ENCODE measurements at places on chromosomes 16 and 17. TPM values are rescaled to one million over a fixed set of nuclear protein-coding genes. Genes with fewer than 3 reads are reported as not detected.

The ATP2C2 gene
- 6.0 TPM for total RNA-seq

The C1QTNF1 gene
- 12.8 TPM for total RNA-seq

The NOD2 gene
- 0.13 TPM for total RNA-seq

The CD19 gene
- not detected for total RNA-seq

The CTRB1 gene
- not detected for total RNA-seq

The KRTAP4-4 gene
- total RNA-seq = not detected

The CD300E gene
- 0.03 TPM for total RNA-seq

The COQ9 gene
- 61.9 TPM for total RNA-seq

The NGFR gene
- total RNA-seq = 2.4 TPM

The ETV4 gene
- 10.7 TPM for total RNA-seq

The ABCA5 gene
- 53.4 TPM for total RNA-seq

The CPHXL2 gene
- total RNA-seq = not detected

GRCh38 chr16:31508706-31509195, 560 bp upstream of the RUSF1 start:
- H3K27ac ChIP-seq = peak overlapping the region; percentile 95
- no peaks in the 10 kb centered on the region for H3K27me3 ChIP-seq
- peaks cover 22% of the 10 kb centered on the region for H3K4me1 ChIP-seq
- H3K4me3 ChIP-seq = peak overlapping the region; percentile 62

DNA sequence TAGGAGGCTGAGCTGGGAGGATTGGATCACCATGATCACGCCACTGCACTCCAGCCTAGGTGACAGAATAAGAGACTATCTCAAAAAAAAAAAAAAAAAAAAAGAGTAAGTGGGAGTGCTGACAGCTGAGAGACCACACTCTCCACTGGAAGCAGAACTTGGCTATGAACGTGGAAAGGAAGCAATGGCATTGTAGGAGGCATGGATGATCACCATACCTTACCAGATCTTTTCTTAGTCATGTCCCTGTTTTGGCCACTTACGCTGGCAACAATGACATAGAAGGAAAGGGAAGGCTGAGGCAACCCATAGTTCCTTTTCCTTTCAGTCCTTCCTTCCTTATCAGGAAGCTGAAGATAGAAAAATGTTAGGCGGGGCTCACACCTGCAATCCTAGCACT, 3.7 kb upstream of the ATP1B2 start:
- H3K4me1 ChIP-seq = peaks cover 5% of the 10 kb centered on the region
- DNase-seq = no peak
- no peak overlapping the region for H3K27ac ChIP-seq
- H3K27me3 ChIP-seq = peaks cover 19% of the 10 kb centered on the region
- H3K36me3 ChIP-seq = no peaks in the 10 kb centered on the region
- no peak overlapping the region for H3K4me3 ChIP-seq

DNA sequence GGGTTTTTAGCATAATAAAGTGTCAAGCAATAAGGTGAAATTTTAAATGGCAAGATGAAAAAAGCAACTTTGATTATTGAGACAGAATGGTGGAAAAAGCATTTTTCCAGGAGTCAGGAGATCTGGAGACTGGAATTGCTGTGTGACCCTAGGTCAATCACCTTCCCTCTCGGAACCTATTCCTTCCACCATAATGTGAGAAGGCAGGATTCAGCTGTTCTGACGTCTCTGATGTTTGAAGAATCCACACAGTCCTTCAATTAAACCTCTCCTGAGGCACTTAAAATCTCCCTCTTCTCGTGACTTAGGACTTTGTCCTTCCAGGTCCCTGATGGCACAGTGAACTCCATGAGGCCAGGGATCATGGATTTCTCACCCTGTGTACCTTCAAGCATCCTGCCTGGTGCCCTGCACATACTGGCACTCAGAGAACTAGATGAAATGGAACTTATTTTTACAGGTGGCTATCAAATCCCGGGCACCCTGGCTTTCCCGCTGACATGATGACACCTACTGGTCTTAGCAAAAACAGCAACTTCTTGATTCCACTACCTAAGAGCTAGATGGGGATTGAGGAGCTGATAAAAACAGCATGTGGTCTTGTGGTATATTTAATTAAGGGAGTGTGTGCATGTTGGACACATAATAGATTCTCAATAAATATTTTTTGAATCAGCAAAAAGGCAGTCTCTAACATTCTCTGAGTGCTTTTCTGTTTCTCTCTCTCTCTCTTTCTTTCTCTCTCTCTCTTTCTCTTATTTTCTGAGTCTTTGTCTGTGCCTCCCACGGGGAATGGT, 2.3 kb upstream of the CCDC182 start:
- peak; percentile 78 for DNase-seq
- H3K4me1 ChIP-seq = no peaks in the 10 kb centered on the region
- H3K36me3 ChIP-seq = no peaks in the 10 kb centered on the region

GRCh38 chr16:3652373-3653195, 1.9 kb upstream of the DNASE1 start:
- no peaks in the 10 kb centered on the region for H3K27me3 ChIP-seq
- peaks cover 2% of the 10 kb centered on the region for H3K4me1 ChIP-seq

- H3K27me3 ChIP-seq = no peaks in the 10 kb centered on the region
- no peak for DNase-seq
- H3K36me3 ChIP-seq = no peaks in the 10 kb centered on the region
- no peak overlapping the region for H3K27ac ChIP-seq
- no peaks in the 10 kb centered on the region for H3K4me1 ChIP-seq
These were observed 95.1 kb upstream of the CNTNAP4 start for GRCh38 chr16:76182041-76182635.

GRCh38 chr16:9154567-9155410, 63.3 kb downstream of the HAPSTR1 start:
- H3K27me3 ChIP-seq = peaks cover 7% of the 10 kb centered on the region
- no peak for DNase-seq
- no peaks in the 10 kb centered on the region for H3K36me3 ChIP-seq
- no peaks in the 10 kb centered on the region for H3K4me1 ChIP-seq

GRCh38 chr17:16354585-16354984, 1.3 kb upstream of the CENPV start:
- DNase-seq = no peak
- no peak overlapping the region for H3K4me3 ChIP-seq
- no peaks in the 10 kb centered on the region for H3K27me3 ChIP-seq
- H3K4me1 ChIP-seq = no peaks in the 10 kb centered on the region
- H3K36me3 ChIP-seq = no peaks in the 10 kb centered on the region
- H3K27ac ChIP-seq = no peak overlapping the region

DNA sequence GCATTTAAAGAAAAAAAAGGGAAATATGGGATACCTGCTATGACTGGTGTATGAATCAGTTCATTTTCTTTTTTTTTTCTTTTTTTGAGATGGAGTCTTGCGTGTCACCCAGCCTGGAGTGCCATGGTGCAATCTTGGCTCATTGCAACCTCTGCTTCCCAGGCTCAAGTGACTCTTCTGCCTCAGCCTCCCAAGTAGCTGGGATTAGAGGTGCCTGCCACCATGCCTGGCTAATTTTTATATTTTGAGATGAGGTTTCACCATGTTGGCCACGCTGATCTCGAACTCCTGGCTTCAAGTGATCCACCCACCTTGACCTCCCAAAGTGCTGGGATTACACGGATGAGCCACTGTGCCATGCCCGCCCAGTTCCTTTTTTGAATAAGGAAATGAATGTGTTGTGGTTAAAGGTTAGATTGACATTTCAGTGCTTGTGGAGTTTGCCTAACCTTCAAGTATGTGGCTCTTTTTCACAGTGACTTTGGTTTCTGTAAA, 7.7 kb downstream of the HAPSTR1 start:
- no peaks in the 10 kb centered on the region for H3K27me3 ChIP-seq
- peaks cover 56% of the 10 kb centered on the region for H3K4me1 ChIP-seq
- H3K27ac ChIP-seq = peak overlapping the region; percentile 38
- H3K4me3 ChIP-seq = no peak overlapping the region
- H3K36me3 ChIP-seq = peaks cover 8% of the 10 kb centered on the region

- no peaks in the 10 kb centered on the region for H3K27me3 ChIP-seq
- peaks cover 19% of the 10 kb centered on the region for H3K4me1 ChIP-seq
- no peaks in the 10 kb centered on the region for H3K36me3 ChIP-seq
- DNase-seq = no peak
These were observed 24.4 kb downstream of the TRIM16 start for GRCh38 chr17:15659663-15660062.

GRCh38 chr16:74892574-74893461, 92.1 kb downstream of the WDR59 start:
- H3K27ac ChIP-seq = no peak overlapping the region
- no peaks in the 10 kb centered on the region for H3K36me3 ChIP-seq

- no peak for DNase-seq
- peak overlapping the region; percentile 60 for H3K27ac ChIP-seq
- H3K4me1 ChIP-seq = peaks cover 21% of the 10 kb centered on the region
These were observed 78.4 kb downstream of the MPRIP start for GRCh38 chr17:17120701-17121100.

DNA sequence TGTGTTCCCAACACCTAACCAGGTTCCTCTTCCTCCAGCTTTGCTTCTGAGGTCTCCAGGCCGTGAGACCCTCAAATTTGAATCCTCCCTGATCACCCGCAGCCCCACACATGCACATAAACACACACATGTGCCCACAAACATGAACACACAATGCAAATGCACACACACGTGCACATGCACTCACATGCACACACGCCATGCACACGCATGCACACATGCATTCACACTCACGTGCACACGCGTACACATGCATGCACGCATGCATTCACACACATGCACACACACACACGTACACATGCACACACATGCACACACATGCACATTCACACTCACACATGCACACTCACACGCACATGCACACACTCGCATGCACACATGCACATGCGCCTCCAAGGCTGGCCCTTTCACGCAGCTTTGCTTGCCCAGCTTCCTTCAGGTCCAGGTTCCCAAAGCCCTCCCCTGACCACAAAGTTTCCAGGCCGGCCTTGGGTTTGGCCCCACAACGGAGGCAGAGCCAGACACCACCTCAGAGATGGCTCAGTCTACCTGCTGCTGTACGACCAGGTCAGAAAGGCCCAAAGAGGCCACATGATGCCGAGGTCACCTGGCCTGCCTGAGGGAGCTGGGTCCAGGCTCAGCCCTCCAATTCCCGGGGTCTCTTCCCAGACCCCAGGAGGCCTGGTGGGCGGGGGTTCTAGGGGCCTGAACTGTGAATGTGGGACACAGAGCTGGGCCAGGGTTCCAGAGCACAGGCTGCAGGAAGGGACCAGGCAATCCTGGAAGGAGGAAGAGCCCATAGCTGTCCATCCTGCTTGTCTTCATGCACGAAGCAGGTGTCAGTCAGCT, 39.5 kb upstream of the ENPP7 start:
- no peak overlapping the region for H3K4me3 ChIP-seq
- H3K27ac ChIP-seq = no peak overlapping the region
- H3K4me1 ChIP-seq = peaks cover 9% of the 10 kb centered on the region

DNA sequence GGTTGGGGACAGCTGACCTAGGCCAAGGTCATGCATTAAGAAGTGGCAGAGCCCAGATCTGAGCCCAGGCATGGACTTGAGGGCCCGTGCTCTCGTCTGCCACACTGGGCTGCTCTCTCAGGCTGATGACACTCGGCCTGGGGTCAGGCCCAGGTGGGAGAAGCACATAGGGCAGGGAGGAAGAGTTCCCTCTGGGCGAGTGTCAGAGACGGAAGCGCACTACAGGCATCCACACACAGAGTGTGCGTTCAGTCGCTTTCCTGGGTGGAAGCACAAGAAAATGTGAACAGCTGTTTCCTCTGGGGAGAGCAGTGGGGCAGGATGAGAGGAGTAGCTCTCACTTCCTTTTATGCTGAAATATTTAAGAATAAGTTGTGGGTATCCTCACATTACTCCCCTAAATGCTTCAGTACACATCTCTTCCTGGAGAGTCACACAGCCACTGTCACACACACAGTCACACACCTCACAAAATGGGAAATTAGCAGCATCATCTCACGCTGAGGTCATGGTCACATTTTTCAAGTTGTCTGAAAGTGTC, 59.7 kb downstream of the B9D1 start:
- no peak overlapping the region for H3K27ac ChIP-seq
- H3K4me3 ChIP-seq = no peak overlapping the region
- no peaks in the 10 kb centered on the region for H3K36me3 ChIP-seq
- no peaks in the 10 kb centered on the region for H3K27me3 ChIP-seq
- no peaks in the 10 kb centered on the region for H3K4me1 ChIP-seq
- no peak for DNase-seq

DNA sequence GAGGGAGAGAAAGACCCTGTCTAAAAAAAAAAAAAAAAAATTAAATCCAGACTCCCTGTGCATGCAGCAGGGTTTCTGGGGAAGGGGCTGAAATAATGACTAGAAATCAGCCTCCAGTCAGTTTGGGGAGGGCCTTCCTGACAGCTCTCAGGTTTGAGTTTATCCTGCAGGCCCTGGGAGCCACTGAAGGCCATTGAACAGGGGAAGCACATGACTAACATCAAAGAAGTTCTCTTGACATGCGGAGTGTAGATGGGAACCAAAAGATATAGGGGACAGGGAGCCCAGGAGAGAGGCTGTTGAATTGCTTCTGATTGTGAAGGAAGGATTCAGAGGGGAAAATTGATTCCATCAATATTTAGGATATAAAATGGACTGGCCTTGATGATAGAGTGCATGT, 2.8 kb upstream of the RABEP2 start:
- H3K27me3 ChIP-seq = no peaks in the 10 kb centered on the region
- no peaks in the 10 kb centered on the region for H3K36me3 ChIP-seq
- H3K4me1 ChIP-seq = no peaks in the 10 kb centered on the region
- H3K27ac ChIP-seq = no peak overlapping the region
- DNase-seq = no peak

- DNase-seq = peak; percentile 27
- no peaks in the 10 kb centered on the region for H3K4me1 ChIP-seq
- H3K27ac ChIP-seq = no peak overlapping the region
These were observed 26.2 kb downstream of the TEKT5 start for GRCh38 chr16:10668322-10669045.

DNA sequence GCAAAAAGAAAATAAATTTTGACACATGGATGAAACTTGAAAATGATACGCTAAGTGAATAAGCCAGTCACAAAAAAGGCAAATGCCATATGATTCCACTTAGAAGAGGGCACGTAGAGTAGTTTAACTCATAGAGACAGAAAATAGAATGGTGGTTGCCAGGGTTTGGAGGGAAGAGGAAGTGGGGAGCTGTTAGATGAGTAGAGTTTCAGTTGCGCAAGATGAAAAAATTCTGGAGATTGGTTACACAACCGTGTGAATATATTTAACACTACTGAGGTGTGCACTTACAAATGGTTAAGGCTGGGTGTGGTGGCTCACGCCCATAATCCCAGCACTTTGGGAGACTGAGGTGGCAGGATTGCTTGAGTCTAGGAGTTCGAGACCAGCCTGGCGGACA, 93.4 kb upstream of the TMEM132E start:
- H3K4me1 ChIP-seq = no peaks in the 10 kb centered on the region
- H3K27ac ChIP-seq = no peak overlapping the region
- DNase-seq = no peak
- H3K36me3 ChIP-seq = no peaks in the 10 kb centered on the region
- peaks cover 25% of the 10 kb centered on the region for H3K27me3 ChIP-seq

- H3K27ac ChIP-seq = peak overlapping the region; percentile 94
- H3K27me3 ChIP-seq = no peaks in the 10 kb centered on the region
- H3K4me3 ChIP-seq = no peak overlapping the region
- H3K4me1 ChIP-seq = peaks cover 29% of the 10 kb centered on the region
- no peaks in the 10 kb centered on the region for H3K36me3 ChIP-seq
These were observed 9.9 kb upstream of the ADGRG1 start for GRCh38 chr16:57618296-57619132.

DNA sequence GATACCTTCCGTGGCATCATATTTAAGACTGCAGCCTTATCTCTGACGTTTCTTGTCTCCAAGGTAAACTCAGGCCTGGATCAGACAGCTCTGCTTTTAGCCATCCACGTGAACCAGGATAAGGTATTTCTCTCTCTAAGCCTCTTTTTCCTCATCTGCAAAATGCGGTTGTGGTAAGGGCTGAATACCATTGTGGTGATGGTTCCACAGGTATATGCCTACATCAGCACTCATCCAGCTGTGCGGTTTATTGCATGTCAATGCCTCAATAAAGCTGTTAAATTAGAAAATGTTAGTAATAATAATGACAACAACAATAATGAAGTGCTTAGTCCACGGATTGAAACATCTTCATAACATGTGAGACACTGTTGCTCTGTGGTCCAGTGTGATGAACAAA, 104.4 kb downstream of the GRIN2A start:
- no peak overlapping the region for H3K4me3 ChIP-seq
- peaks cover 31% of the 10 kb centered on the region for H3K4me1 ChIP-seq
- no peak for DNase-seq
- no peaks in the 10 kb centered on the region for H3K36me3 ChIP-seq
